Cardiac fibroblast (primary cell): ENCODE measurements at places on chromosomes 5 and 9.

GRCh38 chr9:124831642-124832364, 21.5 kb upstream of the WDR38 start:
- no peak for DNase-seq

DNA sequence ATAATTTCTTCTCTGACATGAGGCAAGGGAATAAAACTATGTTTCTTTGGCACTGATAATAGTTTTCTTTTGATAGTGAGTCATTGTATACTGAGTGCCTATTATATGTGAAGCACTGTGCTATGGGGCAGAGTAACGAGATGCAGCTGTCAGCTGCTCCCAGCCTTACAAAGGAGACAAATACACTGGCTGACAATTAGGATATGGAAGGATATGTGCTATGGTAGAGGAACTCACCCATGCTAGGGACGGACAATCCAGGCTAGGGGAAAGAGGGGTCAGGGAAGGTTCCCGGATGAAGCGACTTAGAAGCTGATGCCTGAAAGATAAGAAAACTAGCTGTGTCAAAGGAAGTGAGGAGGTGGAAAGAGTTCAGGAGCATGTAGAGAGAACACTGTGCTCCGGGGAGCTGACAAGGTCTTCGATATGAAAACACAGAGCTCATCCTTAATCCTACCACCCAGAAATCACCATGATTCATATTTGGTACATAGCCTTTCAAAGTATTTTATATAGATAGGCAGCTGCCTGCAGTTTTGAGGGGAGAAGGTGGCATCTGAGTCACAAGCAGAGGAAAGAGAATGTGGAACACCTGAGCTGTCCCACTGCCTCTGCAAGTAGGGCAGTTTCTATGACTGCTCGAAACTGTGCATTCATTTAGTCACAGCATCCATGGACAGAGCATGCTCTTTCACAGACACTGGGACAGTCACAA, 12.1 kb downstream of the BSPRY start:
- DNase-seq: peak; percentile 49

- DNase-seq: no peak
Observed at GRCh38 chr5:28269978-28270377, 1231.6 kb upstream of the CDH9 start.

DNA sequence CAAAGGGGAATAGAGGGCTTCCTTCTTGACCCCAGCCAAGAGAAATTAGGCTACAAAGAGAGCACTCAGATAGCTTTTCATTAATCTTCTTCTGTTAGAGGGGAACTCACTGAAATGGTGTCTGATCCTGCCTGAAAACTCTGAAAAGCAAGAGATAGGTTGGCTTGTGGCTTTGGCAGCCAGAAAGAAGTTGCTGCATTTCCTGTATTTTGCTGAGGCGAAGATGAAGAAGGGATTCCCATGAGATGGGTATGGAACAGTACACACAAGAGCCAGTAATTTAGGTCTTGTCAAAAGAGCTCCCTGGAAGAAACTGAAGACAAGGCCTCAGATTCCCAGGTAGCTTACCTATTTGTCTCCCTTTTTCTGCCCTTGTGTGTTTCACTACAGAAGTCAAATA, 120.9 kb upstream of the TARS1 start:
- peak; percentile 85 for DNase-seq

- DNase-seq: no peak
Observed at GRCh38 chr5:90557871-90558270, 726 bp upstream of the ADGRV1 start.

DNA sequence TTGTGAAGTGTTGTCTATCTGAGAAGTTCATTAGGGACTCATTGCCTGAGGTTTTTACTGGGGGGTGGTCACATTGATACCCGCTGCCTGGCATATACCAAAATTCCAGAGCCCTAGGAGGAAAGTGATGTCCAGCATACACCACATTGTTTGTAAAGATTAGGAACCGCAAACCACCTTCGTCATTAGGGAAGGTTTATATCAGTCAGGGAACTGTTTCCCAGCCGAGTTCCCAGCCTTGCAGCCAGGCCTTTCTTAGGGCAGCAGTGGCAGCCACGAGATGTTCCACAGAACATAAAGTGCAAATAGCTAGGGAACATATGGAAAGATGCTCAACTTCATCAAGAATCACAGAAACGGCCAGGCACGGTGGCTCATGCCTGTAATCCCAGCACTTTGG, 40.4 kb upstream of the NRARP start:
- no peak for DNase-seq

DNA sequence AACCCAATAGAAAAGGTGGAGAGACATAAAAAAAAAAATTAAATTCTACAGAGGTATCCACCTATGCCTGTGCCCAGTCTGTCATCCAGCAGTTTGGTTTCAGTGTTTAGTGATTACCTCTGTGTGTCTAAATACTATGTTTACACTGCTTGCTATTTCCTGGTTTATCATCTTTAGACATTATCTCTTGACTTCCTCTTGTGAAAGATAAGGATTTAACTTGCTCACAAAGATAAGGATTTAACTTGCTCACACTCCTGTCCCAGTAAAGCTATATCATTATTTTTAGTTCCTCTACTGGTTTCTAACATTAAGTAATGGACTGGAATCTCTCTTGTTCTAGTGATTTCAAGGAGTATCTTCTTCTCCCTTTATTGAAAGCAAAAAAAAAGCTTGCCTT, 53.9 kb upstream of the ZFR start:
- DNase-seq: no peak

GRCh38 chr5:149367972-149368645, 10.3 kb downstream of the PCYOX1L start:
- DNase-seq: no peak

GRCh38 chr5:63029891-63030290, 451.3 kb downstream of the LRRC70 start:
- no peak for DNase-seq

DNA sequence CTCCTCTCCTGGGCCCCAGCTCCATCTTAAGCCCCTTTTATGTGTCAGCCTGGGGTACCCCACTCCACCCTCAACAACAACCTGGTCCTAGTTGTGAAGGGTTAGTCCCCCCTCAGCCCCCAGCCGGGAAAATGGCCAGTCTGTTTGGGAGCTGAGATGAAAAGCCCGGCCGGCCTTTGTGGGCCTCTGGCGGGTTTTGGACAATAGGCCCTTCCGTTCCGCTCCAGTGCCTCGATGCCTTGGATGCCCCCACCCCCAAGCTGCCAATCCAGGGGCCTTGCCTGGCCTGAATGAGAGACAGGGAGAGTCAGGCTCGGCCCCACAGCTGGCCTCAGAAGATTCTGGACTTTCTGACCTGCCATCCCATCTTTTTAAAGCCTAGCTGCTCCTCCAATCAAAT, 9.2 kb downstream of the CNTFR start:
- no peak for DNase-seq

- peak; percentile 52 for DNase-seq
Observed at GRCh38 chr9:101028346-101029314, at the start of gene PLPPR1. Gene PLPPR1, plus strand, starts transcription at chr9:101028727.

DNA sequence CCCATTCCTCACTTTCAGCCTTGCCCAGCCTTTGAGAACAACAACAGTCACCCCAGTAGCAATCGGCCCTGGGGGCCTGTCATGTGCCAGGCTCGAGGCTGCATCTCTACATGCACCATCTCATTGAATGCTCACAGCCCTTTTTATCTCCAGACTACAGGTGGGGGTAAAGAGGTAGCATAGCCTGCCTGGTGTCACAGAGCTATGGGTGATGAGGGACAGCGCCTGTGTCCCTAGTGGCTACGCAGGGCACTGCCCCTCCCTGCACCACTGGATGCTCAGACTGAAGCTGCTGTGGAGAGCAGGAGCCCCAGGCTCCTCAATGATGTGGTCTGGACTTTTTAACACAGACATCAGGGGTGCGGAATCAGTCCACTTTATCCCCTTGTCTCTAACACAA, 2.8 kb downstream of the CAMK2A start:
- no peak for DNase-seq

- DNase-seq: peak; percentile 60
Observed at GRCh38 chr5:131109540-131110255, 55.4 kb downstream of the HINT1 start.
